ENCODE measurements at places on chromosomes 1 and 21. TPM values are rescaled to one million over a fixed set of nuclear protein-coding genes. Genes with fewer than 3 reads are reported as not detected.

GRCh38 chr21:35479529-35479928 is 430.4 kb upstream of the RUNX1 start:
- no peaks in the 10 kb centered on the region for H3K4me1 ChIP-seq
- no peaks in the 10 kb centered on the region for H3K36me3 ChIP-seq

DNA sequence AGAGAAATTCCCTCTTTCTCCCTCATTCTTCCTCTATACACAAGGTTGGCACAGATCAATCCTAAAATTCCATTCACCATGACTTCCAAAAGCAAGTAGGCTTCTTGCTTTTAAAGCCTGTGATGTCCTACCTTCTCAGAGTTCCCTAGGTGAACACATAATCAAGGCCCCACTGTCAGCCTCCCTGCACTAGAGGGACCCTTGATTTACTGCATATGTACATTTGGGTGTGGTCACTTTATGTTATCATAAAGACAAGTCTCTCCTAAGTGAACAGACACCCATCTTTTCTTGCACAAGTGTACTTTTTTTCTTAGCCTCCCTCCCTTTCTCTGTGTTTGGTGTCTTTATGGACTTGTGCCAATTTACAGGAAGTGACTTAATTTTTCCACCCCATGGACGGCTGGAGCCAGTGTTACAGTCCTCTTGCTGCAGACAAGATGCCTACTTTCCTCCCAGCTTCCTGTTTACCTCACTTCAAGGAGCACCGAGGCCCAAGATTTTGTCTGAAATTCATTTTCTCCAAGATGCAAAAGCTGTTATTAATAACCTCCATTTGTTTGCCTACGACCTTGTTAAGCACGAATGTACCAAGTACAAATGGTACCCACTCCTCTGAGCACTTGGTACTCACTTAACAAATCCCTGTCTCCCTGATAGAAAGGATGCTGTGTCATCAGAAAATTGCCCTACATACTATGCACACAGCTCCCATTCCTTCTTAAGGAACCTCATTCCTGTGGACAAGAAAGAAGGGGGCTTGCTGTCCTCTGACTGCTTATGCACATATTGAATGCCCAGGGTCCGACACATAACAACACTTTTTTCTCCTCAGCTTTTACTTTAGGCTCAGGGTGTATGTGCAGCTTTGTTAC is 82.8 kb upstream of the SLC44A3 start:
- no peak for DNase-seq
- no peak overlapping the region for H3K4me3 ChIP-seq
- no peaks in the 10 kb centered on the region for H3K27me3 ChIP-seq
- no peaks in the 10 kb centered on the region for H3K36me3 ChIP-seq

DNA sequence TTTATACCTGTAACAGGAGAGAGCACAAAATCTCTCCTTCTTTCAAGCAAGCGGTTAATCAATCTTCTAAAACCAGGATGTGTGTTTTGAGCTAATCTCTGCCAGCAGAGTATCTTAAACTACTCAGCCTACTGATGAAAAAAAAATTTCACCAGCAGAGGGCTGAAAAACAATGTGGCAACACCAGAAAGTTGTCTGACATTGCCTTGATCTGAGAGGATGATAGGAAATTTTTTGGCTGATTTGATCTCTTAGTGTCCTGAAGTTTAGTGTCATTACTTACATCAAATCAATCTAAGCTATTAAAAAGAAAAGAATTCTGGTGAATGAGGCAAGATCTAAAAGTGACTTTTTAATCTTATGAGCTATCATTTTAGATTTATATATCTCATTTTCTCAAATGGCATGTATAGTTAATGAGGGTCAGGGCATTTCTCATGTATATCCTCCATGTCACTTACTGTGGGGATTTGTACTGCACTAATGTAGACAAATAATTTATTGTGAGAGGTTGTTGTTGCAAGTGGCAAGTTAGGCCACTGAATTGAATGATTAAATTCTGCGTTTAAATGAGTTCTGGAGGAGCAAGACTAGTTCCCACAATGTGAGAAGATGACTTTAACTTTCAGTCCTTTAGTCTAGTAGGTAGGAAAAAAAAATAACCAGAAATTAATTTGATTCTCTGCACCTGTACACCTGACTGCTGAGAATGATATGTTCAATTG is 10.9 kb downstream of the ADAMTS1 start:
- peaks cover 36% of the 10 kb centered on the region for H3K36me3 ChIP-seq
- DNase-seq: no peak
- H3K27me3 ChIP-seq: no peaks in the 10 kb centered on the region

DNA sequence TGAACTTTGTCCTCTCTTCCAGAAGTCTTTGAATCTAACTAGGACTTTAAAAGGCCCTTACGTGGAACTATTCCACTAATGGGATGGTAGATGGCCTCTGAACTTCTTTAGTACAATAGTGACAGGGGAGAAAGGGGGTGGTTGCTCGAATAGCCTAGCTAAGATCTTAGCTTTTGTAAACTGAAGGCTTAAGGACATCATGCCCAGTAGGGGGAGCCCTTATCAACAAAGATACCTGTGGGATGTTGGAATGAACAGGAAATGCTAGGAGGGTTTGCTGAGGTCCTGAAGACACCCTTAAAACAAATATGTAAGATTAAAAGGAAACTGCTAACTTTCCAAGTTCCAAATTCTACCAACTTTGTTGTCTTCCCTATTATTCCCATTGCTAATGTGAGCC is 33.2 kb downstream of the NHLH2 start:
- H3K4me3 ChIP-seq: no peak overlapping the region
- no peaks in the 10 kb centered on the region for H3K4me1 ChIP-seq
- H3K27ac ChIP-seq: no peak overlapping the region
- no peaks in the 10 kb centered on the region for H3K27me3 ChIP-seq

- H3K4me3 ChIP-seq: no peak overlapping the region
- no peaks in the 10 kb centered on the region for H3K27me3 ChIP-seq
- no peak overlapping the region for H3K27ac ChIP-seq
- H3K4me1 ChIP-seq: peaks cover 12% of the 10 kb centered on the region
- DNase-seq: no peak
Observed at GRCh38 chr1:3469104-3469848, 14.8 kb downstream of the ARHGEF16 start.

GRCh38 chr1:96865731-96866685 is 144.4 kb downstream of the PTBP2 start:
- H3K4me3 ChIP-seq: no peak overlapping the region
- H3K36me3 ChIP-seq: no peaks in the 10 kb centered on the region
- peak overlapping the region; percentile 39 for H3K27ac ChIP-seq
- no peaks in the 10 kb centered on the region for H3K27me3 ChIP-seq
- no peak for DNase-seq

GRCh38 chr1:48493041-48493440 is 21.0 kb upstream of the SPATA6 start:
- no peaks in the 10 kb centered on the region for H3K27me3 ChIP-seq
- no peak for DNase-seq
- H3K36me3 ChIP-seq: no peaks in the 10 kb centered on the region
- no peaks in the 10 kb centered on the region for H3K4me1 ChIP-seq
- H3K27ac ChIP-seq: no peak overlapping the region

GRCh38 chr1:47059376-47059775 is 7.7 kb upstream of the CYP4Z1 start:
- H3K4me1 ChIP-seq: no peaks in the 10 kb centered on the region
- H3K4me3 ChIP-seq: no peak overlapping the region
- no peak for DNase-seq
- H3K27me3 ChIP-seq: no peaks in the 10 kb centered on the region

GRCh38 chr1:188056011-188056410 is 1227.3 kb downstream of the PLA2G4A start:
- no peak overlapping the region for H3K4me3 ChIP-seq
- no peaks in the 10 kb centered on the region for H3K27me3 ChIP-seq
- H3K27ac ChIP-seq: no peak overlapping the region

GRCh38 chr1:177586429-177586828 is 383.4 kb downstream of the SEC16B start:
- no peak overlapping the region for H3K27ac ChIP-seq
- DNase-seq: no peak
- H3K4me3 ChIP-seq: no peak overlapping the region
- H3K27me3 ChIP-seq: no peaks in the 10 kb centered on the region
- H3K36me3 ChIP-seq: no peaks in the 10 kb centered on the region
- H3K4me1 ChIP-seq: no peaks in the 10 kb centered on the region

DNA sequence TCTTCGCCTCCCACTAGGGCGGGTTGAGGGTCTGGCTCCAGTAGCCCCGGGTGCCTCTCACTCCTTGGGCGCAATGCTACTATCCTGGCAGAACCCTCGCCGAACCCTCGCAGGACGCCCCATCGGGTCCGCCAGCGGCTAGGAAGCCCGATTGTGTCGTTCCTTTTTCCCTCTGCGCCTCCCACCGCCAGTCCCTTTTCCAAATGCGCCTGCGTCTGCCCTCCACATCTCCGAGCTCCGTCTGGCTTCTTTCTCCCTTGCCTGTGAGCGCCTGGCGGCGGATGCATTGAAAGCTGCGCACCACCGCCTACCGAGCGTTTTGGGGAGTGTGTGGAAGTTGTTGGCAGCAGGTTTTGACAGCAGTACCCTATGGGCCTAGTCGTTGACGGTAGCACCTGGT is 1.0 kb upstream of the DIRAS3 start:
- peak overlapping the region; percentile 25 for H3K4me3 ChIP-seq
- H3K4me1 ChIP-seq: no peaks in the 10 kb centered on the region
- no peak overlapping the region for H3K27ac ChIP-seq
- DNase-seq: peak; percentile 61

DNA sequence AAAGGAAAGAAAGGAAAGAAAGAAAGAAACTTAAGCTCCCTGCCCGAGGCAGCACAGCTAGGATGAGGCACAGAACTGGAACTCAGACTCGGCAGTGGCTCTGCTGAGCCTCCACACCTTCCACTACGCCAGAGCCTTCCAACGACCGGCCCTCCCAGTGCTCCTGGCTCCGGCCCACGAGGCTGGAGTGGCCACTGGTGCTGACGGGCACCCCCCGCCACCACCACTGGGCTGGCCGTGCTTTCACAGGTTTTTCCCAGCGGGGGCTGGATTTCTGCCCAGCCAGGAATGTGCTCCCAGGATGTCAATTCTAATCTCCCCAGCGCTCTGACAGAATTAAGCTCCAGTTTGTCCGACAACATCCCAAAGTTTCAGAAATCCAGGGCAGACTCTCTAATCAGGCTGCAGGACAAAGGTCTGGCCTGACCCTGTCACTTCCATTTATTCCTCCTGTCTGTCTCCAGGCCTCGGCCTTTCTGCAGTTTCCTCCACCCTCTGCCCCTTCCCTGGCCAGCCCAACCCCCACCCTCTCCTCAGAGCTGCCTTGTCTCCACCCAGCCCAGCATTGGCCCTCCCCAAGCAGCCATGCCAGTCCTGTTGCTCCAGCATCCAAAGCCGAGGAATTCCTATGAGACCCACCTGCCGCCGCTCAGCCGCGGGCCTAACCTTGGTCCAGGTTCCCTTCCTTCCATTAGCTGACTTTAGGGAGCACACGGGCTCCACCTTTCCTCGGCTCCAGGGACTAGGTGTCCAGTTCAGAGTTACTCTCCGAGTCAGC is 81.9 kb downstream of the CASZ1 start:
- no peaks in the 10 kb centered on the region for H3K36me3 ChIP-seq
- peak overlapping the region; percentile 98 for H3K27ac ChIP-seq
- H3K4me1 ChIP-seq: no peaks in the 10 kb centered on the region
- no peaks in the 10 kb centered on the region for H3K27me3 ChIP-seq
- no peak for DNase-seq

DNA sequence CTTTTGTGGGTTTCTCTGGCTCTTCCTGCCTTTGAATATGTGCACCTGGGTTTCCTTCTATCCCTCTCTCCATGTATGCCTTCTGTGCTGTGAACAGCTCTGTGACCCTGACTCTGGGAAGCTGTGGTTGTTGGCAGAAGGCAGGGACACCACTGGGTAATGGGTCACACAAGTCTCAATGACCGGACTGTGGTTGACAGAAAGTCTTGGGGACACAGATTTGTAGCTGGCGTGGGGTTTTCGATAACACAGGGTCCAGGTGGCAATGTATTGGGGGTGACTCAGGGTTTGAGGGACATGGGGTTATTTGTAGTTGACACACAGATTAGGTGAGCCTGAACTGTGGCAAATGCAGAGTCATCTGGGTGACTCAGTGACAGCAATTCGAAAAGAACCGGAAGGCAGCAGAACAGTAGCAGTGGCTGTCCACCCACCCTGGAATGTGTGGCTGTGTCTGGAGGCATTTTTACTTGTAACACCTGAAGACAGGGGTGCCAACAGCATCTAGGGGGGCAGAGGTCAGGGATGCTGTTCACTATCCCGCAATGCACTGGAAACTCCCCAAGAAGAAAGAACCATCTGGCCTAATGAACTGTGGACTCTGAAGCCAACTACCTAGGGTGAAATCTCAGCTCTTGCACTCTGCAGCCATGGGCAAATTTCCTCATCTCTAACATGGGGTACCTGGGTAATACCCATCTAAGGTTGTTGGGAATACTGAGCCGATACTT is 13.0 kb upstream of the SLC6A9 start:
- H3K4me1 ChIP-seq: no peaks in the 10 kb centered on the region
- DNase-seq: no peak
- no peaks in the 10 kb centered on the region for H3K27me3 ChIP-seq
- H3K36me3 ChIP-seq: no peaks in the 10 kb centered on the region
- H3K27ac ChIP-seq: no peak overlapping the region

- H3K27ac ChIP-seq: no peak overlapping the region
- no peak for DNase-seq
- no peaks in the 10 kb centered on the region for H3K36me3 ChIP-seq
- H3K4me1 ChIP-seq: no peaks in the 10 kb centered on the region
- no peak overlapping the region for H3K4me3 ChIP-seq
Observed at GRCh38 chr1:20405051-20405754, 80.8 kb downstream of the CAMK2N1 start.

GRCh38 chr21:39650801-39651200 is 38.1 kb downstream of the B3GALT5 start:
- H3K4me3 ChIP-seq: no peak overlapping the region
- H3K36me3 ChIP-seq: no peaks in the 10 kb centered on the region
- H3K27ac ChIP-seq: no peak overlapping the region
- H3K27me3 ChIP-seq: no peaks in the 10 kb centered on the region

Gene PGM1
- 258 TPM for total RNA-seq

Gene PTGS2
- total RNA-seq: 2.5 TPM

Gene SIPA1L2
- 57.1 TPM for total RNA-seq

Gene AGO1
- 20.3 TPM for total RNA-seq

Gene GBP7
- not detected for total RNA-seq

Gene CLDN17
- total RNA-seq: not detected

Gene MASP2
- total RNA-seq: not detected

Gene FMO2
- 28.4 TPM for total RNA-seq

Gene WNT4
- not detected for total RNA-seq

Gene DNAJC11
- 25.3 TPM for total RNA-seq

Gene TRABD2B
- total RNA-seq: 8.1 TPM

Gene LAPTM5
- total RNA-seq: 62.8 TPM

Gene USP25
- 42.9 TPM for total RNA-seq

All from right atrium auricular region (tissue), 2 donors.